Muscle of leg (tissue), 16 donors: ENCODE measurements at places on chromosomes 7 and 10.
A peak's percentile ranks its signal among the peaks of the same experiment; 100 is the strongest.

DNA sequence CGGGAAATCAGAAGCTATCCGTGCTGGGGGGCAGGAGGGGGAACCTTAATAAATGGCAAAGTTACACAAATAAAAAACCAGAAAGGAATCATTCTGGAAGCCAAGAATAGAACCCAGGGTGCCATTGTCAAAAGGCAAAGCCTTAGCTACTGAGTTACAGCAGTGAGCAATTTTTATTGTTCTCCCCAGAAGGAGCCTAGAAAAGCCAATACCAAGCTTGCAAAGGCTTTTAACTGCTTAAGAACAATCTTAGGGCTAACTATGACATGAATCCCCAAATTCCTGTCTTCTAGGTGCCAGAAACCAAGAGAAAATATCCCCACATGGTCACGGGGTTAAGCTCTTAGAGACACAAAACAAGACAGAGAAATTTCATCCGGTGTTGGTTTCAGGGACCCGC, 482.7 kb downstream of the CCSER2 start:
- DNase-seq = no peak

DNA sequence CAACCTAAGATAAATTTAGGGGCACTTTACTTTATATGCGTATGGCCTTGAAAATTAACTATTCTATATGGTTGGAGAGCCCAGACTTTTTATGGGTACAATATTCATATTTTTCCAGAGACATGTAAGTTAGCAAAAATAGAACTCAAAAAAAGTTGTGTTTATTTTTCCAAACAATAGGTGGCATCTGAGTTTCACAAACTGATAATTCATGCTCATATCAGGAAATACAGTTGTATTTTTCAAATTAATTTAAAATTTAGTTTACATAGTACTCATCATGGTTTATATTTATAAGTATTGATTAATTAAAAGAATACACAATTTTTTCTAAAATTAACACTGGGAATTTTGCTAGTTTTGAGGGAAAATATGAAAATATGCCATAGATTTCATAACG, 34.6 kb downstream of the ANKRD7 start:
- DNase-seq = no peak

GRCh38 chr10:47160967-47161366, 139.0 kb upstream of the GDF10 start:
- DNase-seq = no peak

DNA sequence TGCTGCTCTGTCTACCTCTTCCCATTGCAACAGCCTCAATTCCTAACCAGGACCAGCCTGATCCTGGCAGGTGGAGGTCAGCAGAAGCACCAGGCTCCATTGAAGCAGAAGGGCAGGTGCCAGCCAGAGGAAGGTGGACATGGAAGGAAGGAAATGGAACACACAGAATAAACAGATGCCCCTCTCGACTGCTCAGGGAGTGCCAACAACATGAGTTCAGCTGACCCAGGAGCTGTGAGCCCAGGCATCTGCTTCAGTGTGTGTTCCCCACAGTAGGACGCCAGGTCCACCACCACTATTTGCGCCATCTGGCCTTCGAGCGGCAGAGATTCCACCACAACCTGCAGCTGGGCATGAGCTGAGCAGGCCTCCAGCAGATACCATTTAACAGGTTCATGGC, 56.7 kb downstream of the GPAM start:
- DNase-seq = no peak

DNA sequence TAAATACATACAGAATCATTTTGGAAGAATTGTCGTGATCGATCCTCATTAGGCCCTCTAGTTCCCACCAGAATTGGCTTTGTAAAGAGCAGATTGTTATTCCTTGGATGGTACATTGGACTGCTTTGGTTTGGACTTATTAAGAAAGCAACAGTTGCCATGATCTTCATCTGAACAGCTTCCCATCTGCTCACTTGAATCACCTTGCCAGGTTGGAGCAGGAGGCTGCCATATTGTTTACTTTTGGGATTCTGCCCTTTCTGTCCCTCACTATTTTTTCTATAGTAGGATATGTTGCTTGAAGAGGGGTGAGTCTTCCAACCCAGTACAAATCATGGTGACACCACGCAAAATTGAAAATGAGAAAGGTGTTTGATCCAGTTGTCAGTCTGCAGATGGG, 199.6 kb downstream of the TCF7L2 start:
- DNase-seq = no peak

DNA sequence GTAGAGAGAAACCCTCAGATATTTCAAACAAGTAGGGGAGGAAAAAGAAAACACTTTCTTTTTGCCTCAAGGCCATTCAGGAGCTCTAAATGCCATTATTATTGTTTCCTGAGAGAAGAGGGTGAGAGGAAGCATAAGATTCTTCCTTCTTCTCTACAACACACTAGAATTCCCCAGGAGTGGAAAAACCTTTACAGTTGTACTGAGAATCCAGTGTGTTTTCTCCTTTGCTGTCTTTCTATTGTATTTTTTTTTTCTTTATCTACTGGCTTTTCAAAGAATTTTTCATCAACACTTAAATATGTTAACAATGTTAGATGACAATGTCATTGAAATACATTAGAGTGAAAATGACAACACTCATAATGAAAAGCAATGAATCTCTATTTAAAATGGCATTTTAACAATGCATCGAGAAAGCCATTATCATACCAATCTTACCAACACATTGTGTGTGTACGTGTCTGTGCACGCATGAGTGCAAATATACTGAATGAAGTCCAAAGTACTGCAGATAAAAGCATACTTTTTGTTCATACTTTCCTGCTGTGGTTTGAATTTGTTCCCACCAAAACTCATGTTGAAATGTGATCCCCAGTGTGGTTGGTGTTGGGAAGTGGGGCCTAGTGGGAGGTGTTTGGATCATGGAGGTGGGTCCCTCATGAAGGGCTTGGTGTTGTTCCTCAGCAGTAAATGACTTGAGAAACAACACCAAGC, 24.2 kb upstream of the MACC1 start:
- DNase-seq = no peak

DNA sequence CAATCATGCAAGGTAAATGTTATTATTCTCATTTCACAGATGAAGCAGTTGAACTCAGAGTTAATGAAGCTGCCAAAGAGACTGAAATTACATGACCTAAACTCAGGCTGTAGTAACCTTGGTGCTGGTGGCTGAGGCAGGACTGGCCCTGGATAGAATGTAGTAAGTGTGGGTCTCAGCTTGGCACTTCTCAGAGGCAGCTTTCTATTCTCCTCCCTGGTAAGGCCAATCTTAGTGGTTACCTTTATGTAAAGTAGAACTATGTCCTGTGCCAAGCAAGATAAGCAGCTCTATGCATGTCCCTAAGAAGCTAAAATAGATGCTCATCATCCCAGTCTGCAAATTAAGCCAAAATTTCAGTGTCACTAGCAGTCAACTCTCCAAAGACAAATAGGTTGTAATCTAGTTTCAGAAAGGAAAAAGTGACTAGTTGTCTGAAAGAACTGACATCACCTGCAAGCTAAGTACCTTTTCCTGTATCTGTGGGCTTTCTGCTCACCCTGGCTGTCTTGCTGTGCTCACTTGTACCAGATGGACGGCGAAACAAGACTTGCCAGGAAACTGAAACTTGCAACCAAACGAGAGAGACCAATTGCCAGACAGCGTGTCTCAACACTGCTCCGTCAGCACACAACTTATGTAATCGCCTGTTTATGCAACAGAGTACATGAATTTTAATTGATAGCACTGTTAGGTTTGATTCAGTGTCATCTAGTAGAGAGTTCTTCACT, 43.7 kb downstream of the CH25H start:
- peak; percentile 57 for DNase-seq

- no peak for DNase-seq
Measured at GRCh38 chr7:99267841-99268576, 4.6 kb upstream of the MYH16 start.

- no peak for DNase-seq
Measured at GRCh38 chr7:158694650-158695049, 10.0 kb downstream of the NCAPG2 start.

- DNase-seq = no peak
Measured at GRCh38 chr10:35706959-35707358, 64.9 kb upstream of the FZD8 start.

- DNase-seq = no peak
Measured at GRCh38 chr10:125783408-125783807, 7.8 kb upstream of the MMP21 start.

- DNase-seq = no peak
Measured at GRCh38 chr7:96017877-96018276, 245.5 kb downstream of the DYNC1I1 start.

DNA sequence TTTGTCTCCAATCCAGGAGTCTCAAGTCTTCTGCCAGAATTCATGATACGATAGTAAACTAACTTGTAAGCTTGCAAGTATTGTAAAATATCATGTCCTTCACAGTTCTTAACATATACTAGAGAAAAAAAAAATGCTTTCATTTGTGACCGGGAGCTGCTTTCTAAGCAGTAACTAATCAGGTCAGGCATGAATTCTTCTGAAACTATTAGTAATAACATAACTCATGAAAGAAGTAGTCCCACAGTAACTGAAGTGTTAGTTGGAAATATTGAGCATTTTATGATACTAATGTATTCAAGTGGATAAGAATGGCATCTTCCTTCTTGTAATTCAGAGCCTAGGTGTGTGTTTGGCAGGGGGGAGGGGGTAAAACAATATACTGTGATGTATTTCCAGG, 665.6 kb downstream of the DNAJB9 start:
- DNase-seq = no peak

- DNase-seq = peak; percentile 86
Measured at GRCh38 chr7:964401-965231, 10.1 kb upstream of the ADAP1 start.

DNA sequence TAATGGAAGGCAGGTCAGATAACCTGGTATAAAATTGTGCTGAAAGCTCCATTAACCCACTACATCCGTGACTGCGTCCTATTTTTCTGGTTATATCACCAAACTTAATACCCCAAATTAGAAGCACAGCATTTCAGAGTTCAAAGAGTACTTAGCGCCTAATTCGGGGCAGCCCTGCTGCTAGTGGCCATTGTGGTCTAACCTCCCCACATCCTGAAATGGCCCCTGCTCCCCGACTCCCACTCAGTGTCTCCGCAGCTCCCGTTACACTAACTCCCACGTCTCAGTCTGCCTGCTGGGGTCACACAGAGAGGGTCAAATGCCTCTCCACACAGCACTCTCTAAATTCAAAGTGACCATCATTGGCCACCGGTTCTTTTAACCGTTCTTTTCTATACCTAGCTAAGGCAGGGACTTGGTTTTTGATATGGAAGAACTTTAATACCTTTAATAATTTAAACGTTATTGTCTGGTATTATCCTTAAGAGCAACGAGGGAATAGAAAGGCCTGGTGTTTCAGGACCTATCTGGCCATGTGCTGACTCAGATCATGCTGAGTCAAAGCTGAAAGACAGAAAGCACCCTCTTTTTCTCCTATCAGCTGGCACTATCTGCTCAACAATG, 117.1 kb downstream of the KMT2E start:
- DNase-seq = no peak

DNA sequence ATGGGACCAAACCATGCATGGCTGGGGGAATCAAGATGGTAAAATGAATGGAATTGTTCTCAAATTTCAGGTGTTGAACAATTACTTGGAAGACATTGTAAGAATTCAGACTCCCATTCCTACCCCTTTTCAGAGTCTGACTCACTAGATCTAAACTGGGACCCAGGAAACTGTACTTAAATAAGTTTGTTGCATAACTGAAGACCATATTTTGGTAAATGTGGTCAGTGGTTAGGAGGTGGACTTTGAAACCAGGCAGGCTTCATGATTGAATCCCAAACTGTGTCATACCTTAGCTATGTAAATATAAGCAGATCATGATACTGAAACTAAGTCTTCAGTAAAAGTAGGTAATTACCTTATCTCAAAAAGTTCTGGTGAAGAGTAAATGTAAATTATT, 41.7 kb downstream of the ZWINT start:
- no peak for DNase-seq
